Tibial nerve (tissue), 4 donors: ENCODE measurements at places on chromosomes 3 and 15.

GRCh38 chr3:14371573-14372474 is 30.6 kb upstream of the SLC6A6 start:
- peak; percentile 43 for DNase-seq

DNA sequence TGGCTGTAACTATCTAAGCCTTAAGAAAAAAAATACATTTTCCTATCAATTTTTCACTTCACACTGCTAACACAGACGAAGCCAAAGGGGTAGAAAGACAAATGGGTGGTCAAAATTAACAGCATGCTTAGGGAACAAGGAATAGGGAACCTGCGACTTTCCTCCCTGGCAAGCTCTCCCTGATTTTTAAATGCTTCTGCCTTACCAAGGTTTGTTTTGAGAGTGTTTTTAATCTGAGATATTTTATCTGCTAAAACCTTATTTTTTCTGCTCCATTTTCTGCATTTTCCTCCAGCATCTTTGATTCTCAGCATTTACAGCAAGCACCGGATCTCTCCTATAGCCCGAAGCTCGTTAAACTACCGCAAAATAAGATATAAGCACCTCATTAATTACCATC is 214.4 kb downstream of the RORA start:
- DNase-seq = no peak

DNA sequence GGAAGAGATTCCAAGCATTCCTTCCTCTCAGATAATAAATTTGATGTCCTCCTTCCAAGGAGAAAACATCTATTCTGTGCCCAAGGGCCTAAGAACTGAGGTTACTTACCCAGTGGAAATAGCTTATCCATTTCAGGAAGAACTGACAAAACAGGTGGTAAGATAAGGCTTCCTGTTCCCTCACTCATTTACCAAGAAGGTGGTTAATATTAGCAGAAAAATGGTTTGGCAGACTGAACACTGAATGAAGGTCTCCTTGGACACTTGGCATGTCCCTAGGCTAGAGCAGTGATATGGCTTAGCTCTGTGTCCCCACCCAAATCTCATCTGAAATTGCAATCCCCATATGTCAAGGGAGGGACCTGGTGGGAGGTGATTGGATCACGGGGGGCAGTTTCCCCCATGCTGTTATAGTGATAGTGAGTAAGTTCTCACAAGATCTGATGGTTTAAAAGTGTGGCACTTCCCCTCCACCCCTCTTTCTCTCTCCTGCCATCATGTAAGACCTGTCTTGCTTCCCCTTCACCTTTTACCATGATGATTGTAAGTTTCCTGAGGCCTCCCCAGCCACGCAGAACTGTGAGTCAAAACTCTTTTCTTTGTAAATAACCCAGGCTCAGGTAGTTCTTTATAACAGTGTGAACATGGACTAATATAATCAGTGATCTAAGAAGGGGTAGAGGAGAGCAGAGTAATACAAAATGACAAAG is 127.4 kb downstream of the ST8SIA2 start:
- no peak for DNase-seq

DNA sequence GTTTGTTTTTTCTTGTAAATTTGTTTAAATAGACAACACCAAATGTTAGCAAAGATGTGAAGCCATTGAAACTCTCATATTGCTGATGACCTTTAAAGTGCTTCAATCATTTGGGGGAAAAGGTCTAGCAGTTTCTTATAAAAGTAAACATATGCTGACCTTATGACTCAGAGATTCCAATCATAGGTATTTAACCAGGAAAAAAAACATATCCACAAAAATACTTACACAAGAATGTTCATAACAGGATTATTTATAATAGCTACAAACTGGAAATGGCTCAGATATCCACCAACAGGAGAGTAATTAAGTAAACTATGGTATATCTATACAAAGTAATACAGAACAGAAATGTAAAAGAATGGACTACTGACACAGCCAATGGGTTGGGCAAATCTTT is 27.1 kb upstream of the RORA start:
- DNase-seq = no peak

DNA sequence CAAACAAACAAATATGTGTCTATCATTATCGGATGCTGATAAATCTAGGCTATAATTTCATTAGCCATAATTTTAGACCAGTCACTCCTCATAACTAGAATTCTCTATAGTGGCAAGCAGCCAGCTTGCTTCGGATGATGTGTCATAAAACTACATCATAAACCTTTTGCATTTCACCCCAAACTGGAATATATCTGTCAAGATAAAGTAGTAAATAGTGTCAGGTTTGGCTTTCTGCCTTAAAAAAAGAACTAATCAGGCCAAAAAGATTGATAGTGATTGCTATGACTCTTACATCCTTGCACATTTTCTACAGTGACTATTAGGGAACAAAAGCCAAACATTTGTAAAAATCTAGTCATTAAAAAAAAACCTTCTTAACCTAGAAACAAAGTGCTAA is 51.0 kb downstream of the DPPA2 start:
- no peak for DNase-seq

GRCh38 chr3:169668072-169668956 is 4.8 kb upstream of the MECOM start:
- no peak for DNase-seq

GRCh38 chr3:52123106-52123725 is 31.0 kb downstream of the POC1A start:
- peak; percentile 71 for DNase-seq

DNA sequence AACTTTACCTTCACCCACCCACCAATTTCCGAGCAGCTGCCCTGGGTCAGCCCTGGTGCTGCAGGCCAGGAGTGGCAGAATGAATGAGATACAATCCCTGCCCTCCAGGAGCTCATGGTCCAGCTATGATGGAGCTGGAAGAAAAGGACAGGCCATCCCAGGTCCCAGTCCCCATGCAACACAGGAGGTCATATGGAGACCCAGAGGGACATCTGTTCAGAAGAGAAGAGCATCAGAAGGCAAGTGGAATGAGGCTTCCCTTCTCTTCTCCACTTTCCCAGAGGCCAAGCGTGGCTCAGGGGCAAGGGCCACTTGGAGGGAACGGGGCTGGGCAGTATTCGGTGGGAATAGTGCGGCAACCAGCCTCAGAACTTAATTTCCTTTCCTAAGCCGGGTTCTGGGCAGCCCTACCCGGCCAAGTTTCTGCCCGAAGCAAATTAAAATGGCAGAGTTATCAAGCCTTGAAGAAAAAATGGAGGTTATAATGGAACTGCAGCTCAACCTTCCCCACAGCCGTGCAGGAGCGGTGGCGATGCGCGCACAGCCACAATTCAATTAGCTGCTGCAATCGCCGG is 35.9 kb downstream of the TLE3 start:
- DNase-seq = no peak

- DNase-seq = no peak
These were observed 247.5 kb upstream of the LYSMD4 start for GRCh38 chr15:99980752-99981151.

GRCh38 chr3:128319741-128320141 is 146.9 kb downstream of the DNAJB8 start:
- no peak for DNase-seq

GRCh38 chr3:172341482-172342059 is 106.7 kb downstream of the GHSR start:
- peak; percentile 52 for DNase-seq

DNA sequence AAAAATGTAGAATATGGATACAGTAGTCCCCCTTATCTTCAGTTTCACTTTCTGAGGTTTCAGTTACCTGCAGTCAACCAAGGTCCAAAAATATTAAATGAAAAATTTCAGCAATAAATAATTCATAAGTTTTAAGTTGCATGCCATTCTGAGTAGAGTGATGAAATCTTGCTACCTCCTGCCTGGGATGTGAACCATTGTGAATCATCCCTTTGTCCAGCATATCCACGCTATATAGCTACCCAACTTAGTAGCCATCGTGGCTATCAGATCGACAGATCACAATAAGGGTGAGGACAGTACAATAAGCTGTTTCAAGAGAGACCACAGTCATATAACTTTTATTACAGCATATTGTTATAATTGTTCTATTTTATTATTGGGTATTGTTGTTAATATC is 1.2 kb upstream of the LARS2 start:
- no peak for DNase-seq

GRCh38 chr15:31486506-31486905 is 159.9 kb downstream of the KLF13 start:
- DNase-seq = no peak

GRCh38 chr3:134852132-134852531 is 57.1 kb downstream of the EPHB1 start:
- DNase-seq = no peak

GRCh38 chr15:93040288-93041158 is 48.5 kb downstream of the RGMA start:
- peak; percentile 10 for DNase-seq

GRCh38 chr3:127037021-127037400 is 54.1 kb downstream of the PLXNA1 start:
- DNase-seq = no peak

GRCh38 chr3:179464323-179465092 is 13.2 kb upstream of the GNB4 start:
- DNase-seq = no peak

DNA sequence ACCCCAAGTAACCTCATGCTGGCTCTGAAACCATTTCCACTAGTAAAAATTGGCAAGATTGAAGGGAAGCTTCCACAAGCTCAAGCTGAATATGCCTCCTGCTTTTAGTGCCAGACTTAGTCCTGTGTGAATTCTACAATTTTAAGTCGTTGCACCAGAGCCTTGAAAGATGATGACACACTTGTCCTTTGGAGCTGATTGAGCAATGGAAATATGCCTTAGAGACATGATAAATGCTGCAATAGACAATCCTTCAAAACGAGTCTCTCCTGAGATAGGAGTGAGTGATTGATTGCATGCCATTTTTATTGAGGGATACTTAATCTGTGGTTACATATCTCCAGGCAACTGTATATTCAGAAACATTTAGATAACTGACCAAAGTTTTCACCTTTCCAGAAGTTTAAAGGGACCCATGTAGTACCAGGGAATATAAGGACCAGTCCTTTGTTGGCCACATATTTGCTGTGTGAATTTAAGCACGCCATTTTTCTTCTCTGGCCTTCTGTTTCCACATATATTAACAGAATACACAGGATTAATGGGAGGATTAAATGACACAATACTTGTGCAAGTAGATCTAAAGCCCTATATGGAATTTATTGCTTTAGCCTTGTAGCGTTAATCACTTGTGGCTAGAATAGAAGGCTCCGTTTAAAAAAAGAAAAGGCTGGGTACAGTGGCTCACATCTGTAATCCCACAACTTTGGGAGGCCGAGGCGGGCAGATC is 65.1 kb downstream of the PPARG start:
- peak; percentile 47 for DNase-seq

DNA sequence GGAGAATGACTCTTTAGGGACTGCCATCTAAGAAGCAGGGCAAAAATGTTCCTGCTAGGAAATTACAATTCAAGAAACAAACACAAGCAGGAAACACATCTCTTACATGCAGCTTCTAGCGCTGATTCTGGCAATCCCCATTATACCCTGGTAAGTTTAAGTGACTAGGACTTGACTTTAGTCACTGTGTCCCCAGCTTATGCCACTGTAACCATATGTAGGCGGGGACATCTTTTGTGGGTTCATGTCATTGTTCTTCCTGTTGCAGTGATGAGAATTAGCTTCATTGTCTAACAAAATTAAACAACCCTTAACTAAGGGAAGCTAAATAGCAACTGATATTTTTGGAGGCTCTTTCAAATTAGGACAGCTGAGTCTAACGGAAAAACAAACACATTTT is 17.9 kb upstream of the FAM81A start:
- DNase-seq = no peak

- no peak for DNase-seq
These were observed 91.3 kb downstream of the ARNT2 start for GRCh38 chr15:80495401-80495942.

DNA sequence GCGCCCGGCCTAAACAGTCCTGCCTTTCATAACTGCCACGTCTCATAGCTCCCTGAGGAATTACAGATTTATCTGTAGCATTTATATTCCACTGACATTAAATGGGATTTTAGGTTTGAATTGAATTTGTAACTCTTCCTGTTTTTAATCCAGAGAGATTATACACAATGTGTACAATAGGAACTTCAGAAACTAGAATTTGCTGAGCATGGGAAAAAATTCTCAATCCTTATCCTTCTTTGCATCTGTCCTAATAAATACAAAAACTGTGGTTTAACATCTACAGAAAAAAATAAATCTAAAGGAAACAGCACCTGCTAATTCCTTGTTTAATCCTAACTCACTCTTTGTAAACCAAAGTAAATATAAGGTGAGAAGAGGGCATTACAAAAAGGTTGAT is 2.2 kb downstream of the NEK11 start:
- no peak for DNase-seq

DNA sequence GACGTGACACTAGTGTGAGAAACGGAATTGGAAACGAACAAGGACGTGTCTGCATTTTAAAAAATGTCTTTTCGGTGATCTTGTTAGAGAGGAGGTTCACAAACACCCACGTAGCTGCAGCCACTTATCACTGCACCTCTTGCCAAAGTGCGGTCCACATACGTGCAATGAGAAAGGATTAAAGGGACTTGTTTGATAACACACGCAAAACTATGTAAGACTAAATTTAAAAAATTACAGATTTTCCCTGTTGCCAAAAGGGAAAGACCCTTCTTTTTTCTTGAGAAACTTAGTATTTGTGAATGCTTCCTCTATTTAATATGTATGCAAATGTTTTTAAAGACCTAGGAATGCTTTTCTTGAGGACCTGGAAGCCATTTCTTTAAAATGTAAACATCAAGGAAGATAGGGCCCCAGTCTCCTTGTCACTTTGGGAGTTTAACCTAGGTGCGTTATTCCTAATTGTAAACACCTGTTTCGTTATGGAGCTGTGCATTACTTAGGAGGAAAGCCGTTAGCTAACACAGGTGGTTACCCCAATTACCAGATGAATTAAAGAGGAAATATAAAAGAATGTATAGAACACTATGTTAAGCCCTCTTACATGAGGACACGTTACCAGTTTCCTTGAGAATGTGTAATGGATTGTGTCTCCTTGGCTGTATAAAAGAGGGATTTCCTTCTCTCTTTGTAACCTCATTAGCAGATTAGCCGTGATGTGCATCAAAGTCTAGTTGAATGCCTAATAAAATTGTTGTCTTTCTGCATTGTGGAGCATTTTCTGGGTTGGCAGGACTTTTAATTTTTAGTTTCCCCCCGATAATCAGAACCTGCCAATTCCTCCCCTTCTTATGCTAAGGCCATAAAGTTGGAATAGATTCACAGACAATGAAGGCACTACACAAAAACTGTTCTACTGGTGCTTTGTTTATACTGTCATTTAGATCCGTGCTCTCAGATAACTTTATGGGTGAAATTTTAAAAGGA is 1.0 kb downstream of the LEKR1 start:
- DNase-seq = no peak

- DNase-seq = no peak
These were observed 33.0 kb upstream of the ABHD17C start for GRCh38 chr15:80662129-80662528.
